ENCODE measurements at places on chromosomes 1 and 21.

DNA sequence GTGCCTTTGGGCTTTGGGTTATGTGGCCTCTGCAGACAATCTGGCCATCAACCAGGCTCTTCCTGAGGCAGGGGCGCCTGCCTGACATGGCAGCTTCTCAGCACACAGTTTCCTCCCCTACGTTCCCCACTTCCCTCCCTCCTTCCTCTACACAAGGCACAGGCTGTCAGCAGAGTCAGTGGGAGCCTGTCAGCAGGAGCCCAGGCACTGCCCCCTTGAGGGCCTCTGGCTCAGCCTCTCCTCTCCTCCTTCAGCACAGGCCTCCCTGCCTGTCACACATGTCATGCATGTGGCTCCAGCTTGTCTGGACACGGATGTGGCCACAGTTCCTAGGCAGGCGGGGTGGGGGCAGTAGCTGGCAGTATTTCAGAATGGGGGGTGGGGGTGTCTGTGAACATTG lies 52.2 kb upstream of the ARTN start:
- peak; percentile 82 for DNase-seq

- no peak for DNase-seq
Observed at GRCh38 chr1:228162286-228163006, 3.2 kb upstream of the IBA57 start.

DNA sequence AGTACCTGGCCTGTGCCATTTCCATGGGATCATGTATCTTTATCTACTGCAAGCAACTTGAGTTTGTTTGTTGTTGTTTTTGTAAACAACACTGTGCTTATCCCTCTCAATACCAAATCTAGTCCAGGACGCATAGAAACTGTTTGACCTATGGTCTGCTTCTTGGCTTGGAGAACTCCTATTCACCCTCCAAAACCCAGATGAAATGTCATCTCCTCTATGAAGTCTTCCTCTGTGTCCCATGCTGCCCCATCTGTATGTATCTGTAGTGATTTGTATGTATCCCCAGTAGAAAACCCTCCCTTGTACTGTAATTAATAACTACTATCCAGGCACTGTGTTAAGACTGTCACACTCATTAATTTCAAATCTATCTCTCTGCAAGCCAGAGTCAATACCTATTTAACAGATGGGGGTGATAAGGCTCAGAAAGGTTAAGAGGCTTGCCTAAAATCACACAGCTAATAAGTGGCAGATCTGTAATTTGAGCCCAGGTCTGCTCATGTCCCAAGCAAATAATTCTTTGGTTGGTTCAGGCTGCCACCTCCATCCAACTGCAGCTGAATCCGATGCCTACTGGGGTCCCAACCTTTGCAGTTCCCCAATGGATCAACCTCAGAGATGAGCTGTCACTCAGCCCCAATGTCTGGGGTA lies 24.6 kb upstream of the ECE1 start:
- DNase-seq = no peak

GRCh38 chr1:204342310-204342709 lies 17.4 kb downstream of the PLEKHA6 start:
- no peak for DNase-seq

DNA sequence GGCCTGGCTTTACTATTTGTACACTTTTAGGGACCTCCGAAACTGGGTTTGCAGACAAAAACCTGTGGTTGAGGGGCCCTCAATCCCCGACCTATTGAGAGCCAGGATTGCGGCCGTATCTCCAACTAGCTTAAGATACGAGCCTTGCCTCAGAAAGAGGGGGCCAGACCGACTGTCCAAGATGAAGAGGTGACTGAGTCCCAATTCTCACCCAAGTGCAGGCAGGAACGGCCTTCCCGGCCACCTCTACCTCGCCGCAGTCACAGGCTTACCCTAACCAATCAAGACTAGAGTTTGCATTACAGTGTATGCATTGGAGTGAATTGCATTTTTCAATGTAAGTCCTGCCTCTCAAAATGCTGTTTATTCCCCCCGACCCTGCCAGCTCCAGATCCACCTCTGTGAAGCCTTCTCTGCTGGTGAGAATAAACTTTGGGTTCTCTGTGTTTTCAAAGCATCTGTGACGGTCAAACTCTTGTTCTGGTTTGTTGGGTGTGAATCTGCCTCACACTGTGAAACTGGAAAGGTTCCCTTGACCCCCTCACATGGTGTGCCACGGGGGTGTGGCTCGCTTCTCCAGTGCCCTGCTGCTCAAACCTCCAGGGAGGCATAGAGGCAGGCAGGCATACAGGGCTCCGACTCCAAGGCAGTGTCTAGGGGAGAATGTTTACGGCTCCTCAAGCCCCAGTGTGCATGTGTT lies 62.2 kb upstream of the WLS start:
- no peak for DNase-seq

- DNase-seq = no peak
Observed at GRCh38 chr21:17786851-17787181, 32.3 kb downstream of the C21orf91 start.

DNA sequence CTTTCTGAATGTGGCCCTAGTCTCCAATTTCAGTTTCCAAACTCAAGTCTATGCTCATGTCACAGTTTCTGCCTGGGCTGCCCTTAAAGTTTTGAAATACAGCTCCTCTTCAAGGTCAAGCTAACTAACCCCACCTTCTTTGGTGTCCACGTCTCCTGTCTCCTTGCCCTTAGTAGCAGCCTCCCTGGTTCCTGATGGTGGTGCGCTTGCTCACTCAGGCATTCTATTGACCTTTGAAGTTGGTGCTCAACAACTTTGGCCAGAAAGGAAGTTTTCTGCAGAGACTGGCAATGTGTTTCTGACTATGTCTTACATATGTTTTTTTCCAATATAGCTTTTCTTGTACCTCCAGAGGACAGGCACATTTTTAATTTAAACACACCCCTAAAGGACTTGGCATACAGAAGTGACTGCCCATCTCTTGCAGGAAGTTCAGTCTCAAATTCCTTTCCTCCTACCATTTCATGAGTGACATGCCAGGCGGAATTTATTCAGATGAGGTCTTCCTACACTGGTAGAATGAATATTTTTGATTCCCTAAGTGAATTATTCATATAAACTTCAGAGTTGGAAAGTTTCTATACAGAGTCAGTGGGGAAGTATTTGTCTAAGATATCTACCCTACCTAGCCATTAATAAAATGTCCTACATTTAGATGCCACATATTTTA lies 364.3 kb upstream of the USP24 start:
- no peak for DNase-seq

DNA sequence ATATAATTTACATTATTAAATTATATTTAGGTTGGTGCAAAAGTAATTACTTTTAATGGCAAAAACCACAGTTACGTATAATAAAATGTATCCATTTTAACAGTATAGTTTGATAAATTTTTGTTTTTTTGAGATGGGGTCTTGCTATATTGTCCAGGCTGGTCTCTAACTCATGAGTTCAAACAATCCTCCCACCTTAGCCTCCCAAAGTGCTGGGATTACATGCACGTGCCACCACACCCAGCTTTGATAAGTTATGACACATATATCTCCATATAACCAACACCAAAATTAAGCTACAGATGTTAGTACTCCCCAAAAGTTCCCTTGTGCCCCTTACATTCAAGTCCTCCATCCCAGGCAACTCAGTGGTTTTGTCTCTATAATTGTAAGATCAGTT lies 163.1 kb downstream of the SMYD3 start:
- no peak for DNase-seq

DNA sequence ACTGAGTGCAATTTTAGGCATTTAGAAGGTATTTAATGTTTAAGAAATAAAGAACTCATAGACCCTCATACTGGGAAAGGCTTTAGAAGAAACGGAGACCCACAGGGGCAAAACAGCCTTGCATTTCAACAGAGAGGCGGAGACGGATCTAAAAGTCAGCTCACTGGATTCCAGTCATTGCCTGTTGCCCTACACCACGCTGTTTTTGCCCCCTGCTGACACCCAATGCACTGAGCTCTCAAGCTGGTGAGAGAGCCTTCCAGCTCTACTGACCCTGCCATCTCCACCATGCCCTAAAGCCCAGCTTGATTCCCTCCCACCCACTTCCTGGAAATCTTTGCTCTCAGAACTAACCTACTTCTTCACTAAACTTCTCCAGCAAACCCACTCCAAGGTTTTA lies 7.2 kb upstream of the TRAF3IP3 start:
- DNase-seq = no peak

GRCh38 chr1:154219541-154219940 lies 1.2 kb upstream of the UBAP2L start:
- no peak for DNase-seq

DNA sequence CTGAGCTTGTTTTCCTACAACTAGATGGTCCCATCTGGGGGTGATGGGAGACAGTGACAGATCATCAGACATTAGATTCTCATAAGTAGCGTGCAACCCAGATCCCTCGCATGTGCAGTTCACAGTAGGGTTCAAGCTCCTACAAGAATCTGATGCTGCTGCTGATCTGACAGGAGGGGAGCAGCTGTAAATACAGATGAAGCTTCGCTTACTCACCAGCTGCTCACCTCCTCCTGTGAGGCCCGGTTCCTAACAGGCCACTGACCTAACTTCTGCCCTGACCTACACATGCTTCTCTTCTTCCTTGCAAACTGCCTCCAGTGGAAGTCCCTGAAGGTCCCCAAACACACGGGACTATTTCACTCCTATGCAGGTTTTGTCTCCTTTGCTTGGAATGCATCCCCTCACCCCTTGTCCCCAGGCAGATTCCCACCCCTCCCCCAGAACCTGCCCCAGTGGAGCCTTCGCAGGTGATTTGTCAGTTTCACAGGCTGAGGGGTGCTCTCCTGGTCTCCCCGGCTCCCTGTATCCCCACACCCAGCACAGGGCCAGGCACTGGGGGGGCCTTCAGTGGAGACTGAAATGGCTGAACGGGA lies 5.7 kb upstream of the ZBTB48 start:
- no peak for DNase-seq

GRCh38 chr1:2073382-2074230 lies 23.4 kb downstream of the PRKCZ start:
- no peak for DNase-seq

GRCh38 chr21:41681939-41682718 lies 84.7 kb downstream of the RIPK4 start:
- no peak for DNase-seq

- DNase-seq = no peak
Observed at GRCh38 chr1:201562257-201562656, 23.3 kb downstream of the NAV1 start.

DNA sequence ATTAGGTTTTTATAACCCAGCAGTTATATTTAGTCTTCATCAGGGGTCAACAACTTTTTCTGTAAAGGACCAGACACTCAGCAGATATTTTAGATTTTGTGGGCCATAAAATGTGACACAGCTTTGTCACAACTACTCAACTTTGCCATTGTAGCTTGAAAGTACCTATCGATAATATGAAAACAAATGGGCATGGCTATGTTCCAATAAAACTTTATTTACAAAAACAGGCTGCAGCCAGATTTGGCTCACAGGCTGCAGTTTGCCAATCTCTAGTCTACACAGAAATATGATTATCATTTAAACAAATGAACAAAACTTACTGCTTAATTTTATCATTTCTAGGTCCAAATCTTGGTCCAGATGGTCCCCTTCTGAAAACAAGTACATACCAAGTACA lies 23.0 kb downstream of the VAMP4 start:
- DNase-seq = no peak

GRCh38 chr1:27872802-27873551 lies 633 bp downstream of the THEMIS2 start:
- DNase-seq = no peak

DNA sequence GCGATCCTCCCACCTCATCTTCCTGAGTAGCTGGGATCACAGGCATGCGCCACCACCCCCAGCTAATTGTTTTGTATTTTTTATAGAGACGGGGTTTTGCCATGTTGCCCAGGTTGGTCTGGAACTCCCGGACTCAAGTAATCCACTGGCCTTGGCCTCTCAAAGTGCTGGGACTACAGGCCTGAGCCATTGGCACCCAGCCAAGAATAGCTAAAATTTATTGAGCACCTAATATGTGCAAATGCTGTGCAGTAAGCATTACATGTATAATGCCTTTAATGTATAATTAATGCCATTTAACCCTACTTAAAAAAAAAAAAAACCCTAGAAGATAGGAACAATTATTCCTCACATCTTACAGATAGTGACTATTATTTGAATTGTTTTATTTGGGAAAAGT lies 42.9 kb downstream of the ZNF691 start:
- no peak for DNase-seq

DNA sequence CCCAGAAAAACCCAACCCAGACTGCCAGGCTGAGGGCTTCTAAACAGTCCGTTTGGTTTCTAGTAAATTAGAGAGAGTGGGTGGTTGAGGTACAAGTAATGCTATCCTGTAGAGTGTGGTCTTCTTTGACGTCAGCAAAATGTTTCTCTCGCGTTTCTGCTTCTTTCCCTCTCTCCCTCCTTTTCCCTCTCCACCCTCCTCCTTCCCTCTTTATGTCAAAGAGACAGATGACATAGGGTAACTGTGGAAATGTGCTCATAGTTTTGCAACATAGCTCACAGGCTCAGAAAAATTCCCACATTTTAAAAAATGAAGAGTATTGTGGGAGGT lies 158.3 kb downstream of the TOMM20 start:
- no peak for DNase-seq

DNA sequence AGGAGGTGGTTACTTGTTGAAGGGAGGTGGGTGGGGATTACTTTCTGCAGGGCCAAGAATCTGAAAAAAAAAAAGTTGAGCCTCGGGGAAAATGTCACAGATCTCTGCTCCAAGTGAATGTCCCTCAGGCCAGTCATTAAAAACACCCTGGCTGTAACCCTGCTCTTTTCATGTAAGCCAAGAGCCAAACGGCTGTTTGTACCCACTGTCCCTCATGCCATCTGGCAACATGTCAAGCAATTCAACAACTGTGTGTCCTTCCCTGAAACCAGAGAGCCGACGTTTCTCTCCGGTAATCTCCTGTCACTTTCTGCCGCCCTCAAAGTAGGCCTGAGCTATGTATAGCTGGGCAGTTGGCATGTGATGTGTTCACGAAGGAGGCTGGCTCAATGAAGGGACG lies 14.7 kb downstream of the CASQ2 start:
- no peak for DNase-seq

DNA sequence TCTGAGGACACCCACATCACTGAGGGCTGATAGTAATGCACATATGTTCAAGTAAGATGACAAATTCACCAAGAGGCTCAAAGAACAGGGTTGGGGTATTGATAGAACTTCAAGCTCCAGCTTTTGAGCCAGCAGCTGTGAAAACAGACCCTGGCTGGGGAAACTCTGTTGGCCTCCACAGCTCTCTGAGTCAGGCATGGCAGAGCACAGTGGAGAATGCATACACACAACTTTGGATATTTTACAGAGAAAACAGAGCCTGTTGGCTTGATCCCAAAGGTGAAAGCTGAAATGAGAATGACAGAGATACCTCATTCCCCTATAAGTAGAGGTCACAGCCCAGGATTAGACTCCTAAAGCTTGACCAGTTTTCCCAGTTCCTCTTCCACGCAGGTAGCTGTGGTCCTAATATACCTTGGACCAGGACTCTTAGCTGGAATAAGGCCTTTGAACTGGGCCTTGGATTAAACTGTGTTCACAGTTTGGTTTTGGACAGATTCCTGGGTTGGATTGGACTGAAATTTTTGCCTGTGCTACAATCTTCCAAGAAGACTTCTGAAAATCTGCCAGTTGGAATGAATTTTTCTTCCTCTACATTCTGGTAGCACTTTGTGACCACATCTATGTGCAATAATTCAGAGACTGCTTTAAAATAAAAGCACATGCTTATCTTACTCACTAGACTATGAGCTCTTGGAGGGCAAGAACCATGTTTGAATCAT lies 101.6 kb upstream of the HMGB4 start:
- no peak for DNase-seq

- DNase-seq = no peak
Observed at GRCh38 chr1:206668874-206669410, 15.8 kb upstream of the MAPKAPK2 start.

- DNase-seq = no peak
Observed at GRCh38 chr21:31847761-31848160, 25.1 kb upstream of the HUNK start.

- DNase-seq = peak; percentile 67
Observed at GRCh38 chr1:21539933-21540332, 30.7 kb downstream of the ALPL start.
